ENCODE measurements at places on chromosomes 5 and 9.
A peak's percentile ranks its signal among the peaks of the same experiment; 100 is the strongest.

GRCh38 chr5:68315679-68316271 lies 100.2 kb downstream of the PIK3R1 start:
- DNase-seq, result no peak

GRCh38 chr5:123091298-123092222 lies 2.5 kb downstream of the PRDM6 start:
- DNase-seq, result no peak

DNA sequence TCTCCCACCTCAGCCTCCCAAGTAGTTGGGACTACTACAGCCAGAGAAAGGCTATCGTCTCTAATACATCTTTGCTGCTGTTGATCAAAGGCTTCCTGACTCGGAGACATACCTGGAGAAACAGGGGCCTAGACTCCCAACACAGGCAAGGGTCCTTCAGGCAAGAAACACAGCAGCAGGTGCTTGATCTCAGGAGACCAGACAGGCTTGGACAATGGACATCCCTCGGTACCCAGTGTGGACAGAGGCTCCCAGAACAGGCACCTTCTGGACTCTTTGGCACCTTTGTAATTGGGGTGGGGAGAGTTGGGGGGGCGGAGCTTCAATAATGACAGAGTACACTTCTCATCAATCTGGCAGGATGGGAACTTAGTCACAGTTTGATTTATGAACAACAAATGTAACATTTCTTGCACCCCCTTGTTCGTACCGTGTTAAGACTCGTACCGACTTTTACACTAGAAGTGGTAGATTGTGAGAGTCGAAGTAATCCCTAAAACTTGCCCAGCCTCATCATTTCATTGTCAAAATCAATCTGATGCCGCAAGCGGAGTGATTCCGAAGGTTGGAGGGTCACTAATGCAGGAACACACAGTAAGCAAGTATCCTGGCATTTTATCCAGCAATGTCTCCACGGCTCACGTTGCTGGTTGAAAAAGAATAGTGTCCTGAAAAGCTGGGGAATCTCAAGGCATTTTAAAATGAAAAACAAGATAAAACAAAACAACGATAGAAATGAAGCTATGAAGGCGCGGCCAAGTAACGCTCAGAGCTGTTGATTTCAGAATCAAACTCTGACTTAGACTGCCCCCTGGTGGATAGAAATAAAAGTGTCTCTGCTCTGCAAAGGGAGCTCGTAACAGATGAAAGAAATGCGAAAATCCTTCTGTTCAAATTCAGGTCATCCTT lies 46.4 kb upstream of the STK32A start:
- DNase-seq, result peak; percentile 34

- DNase-seq, result no peak
These were observed 14.2 kb downstream of the TAL2 start for GRCh38 chr9:105676351-105676923.

DNA sequence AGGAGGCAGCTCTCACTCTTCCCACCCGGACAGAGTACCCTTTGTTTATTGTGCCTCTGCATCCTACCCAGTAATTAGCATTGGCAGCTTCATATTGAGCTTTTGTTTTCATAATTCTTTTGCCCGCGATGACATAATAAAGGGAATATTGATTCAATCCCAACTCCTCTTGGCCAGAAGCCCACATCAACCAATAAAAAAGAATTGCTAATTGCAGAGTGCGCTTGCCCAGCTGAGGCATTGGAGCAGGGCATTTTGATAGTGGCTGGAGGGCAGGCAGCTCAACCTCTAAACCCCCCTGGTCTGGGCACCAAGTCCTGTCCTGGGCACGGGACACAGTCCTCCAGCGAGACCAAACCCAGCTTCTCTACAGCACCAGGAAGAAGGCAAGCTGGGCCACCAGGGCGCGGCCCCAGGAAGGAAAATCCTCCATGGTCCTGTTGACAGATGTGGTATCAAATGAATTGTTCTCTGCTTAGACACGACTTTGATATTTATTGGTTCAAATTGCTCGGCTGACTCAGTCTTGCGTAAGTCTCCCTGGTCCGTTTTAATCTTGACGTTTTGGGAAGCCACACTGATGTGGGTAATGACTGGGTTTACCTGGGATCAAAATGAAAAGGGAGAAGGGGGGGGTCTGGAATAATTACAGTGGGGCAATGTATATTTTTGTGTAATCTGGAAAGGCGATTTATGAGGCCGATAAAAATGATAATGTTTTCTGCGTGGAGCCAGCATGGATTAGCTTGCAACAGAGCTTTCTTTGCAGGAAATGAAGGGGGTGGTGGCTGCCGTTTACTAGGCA lies 220.7 kb upstream of the MSX2 start:
- peak; percentile 89 for DNase-seq

DNA sequence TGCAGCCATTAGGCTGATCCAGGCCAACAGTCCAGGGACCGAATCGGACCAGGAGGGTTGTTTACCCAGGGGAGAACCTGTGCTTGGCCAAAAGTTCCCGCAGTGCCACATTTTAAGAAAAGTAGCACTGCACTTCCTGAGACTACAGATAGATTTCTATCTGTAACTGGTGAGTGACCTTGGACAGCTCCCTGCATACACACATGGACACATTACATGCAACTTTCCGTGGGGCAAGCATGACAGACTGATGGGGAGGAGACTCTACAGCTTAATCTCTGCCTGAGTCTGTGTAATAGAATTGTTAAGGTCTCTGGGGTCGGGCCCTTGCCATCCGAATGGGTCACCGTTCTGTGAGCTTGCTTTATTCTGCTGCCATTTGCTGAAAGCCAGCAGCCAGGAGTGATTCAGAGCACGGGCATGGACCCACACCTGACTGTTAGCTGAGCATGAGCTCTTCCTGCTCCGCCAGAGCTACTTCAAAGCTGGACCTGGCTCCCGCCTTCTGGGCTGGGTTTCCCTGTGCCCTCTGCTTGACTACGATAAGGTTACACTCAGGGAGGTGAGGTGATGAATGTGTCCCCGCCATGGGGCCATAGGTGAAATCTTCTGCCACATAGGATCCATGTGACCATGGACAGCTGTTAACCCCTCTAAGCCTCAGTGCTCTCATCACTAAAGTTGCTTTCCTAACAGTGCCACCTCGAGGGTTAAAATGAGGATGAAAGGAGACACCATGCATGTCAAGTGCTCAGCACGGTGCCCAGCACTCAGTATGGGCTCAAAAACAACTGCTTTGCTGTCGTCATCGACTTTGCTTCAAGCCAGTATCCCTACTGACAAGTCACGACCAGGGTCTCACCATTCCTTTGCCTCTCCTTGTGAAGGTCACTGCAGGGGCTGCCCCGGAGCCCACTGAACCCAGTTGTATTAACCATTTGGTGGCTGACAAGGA lies 200.0 kb downstream of the MELK start:
- peak; percentile 22 for DNase-seq

DNA sequence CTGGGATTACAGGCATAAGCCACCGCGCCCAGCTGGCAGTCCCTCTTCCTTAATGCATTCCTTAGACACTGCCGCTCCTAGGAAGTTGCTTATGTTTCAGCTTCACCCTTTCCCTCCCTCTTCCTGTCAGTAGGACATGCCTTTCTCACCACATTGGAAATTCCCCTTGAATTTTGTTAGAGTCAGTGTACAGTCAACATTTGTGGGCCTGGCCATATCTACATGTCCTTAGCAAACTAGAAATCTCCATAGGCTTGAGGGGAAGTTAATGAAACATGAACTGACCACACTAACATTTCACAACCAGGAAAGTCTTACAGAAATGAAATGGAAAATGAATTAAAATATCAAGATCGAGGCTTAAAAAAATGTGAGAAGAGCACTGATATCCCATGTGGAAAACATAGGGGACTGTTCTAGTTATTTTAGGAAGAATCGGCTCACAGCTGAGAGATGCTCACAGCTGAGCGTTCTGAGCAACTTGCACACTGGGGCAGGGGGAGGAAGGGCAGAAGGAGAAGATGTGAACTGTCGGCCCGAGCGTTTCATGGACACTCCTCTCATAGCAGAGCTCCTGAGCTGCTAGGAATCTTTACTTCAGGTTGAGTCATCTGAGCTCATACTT lies 21.1 kb upstream of the LVRN start:
- DNase-seq, result no peak

DNA sequence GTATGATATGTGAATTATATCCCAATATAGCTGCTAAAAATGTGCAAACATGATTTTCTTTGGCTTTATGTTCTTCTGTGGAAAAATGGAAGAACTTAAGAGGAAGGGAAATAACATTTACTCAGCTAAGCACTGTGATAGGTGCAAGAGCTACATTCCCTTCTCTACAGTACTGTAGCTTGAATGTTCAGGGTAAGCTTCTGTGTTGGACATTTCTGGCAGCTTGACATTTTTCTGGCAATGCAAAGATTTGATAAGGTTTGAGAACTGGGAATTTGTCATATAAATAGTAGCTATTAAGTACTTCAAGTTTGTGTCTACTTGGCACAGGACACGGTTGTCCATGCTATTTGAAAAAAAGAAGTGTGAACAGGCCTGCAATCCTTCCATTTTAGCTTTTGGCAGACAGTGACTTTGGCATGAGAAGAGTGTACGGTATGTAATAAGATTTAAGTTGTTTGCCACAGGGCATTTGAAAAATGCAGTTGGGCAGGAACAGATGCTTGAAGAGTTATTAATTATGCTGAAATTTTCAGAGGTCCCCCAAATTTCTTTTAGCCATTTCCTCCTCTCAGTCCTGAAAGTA lies 77.6 kb downstream of the KIF4B start:
- no peak for DNase-seq

DNA sequence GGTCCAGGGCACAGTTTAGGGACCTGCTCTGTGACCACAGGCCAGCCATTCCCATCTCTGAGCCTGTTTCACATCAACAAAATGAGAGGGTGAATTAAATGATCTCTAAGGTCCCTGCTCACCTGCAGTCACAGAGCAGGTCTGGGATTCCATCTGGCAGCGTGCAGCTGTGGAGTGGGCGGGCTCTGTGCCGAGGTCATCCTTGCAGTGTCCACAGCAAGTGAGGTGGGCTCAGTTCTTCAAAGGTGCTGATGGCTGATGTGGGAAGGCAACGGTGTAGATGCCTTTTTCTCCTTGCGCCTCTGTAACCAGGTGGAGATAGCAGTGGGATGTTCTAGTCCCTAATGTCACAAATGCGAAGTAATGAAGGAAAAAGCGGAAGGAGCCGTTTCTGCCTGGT lies 11.9 kb downstream of the OR2V1 start:
- no peak for DNase-seq

DNA sequence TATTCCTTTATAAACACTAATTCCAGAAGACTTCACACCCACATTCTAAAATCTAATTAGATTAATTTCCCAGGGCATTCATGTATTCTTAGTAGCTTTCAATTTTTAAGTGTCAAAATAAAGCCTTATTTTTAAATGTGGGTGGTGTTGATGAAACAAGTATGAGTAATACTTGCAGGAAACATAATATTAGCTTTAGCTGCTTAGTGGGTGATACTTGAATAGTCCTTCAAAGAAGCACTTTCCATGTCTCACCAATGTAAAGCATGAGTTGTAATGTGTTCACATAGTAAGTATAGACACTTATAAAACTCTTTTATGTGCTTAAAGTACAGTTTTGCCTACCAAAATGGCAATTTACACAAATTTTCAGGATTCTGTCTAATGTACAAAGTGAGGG lies 6.9 kb downstream of the FNBP1 start:
- no peak for DNase-seq

DNA sequence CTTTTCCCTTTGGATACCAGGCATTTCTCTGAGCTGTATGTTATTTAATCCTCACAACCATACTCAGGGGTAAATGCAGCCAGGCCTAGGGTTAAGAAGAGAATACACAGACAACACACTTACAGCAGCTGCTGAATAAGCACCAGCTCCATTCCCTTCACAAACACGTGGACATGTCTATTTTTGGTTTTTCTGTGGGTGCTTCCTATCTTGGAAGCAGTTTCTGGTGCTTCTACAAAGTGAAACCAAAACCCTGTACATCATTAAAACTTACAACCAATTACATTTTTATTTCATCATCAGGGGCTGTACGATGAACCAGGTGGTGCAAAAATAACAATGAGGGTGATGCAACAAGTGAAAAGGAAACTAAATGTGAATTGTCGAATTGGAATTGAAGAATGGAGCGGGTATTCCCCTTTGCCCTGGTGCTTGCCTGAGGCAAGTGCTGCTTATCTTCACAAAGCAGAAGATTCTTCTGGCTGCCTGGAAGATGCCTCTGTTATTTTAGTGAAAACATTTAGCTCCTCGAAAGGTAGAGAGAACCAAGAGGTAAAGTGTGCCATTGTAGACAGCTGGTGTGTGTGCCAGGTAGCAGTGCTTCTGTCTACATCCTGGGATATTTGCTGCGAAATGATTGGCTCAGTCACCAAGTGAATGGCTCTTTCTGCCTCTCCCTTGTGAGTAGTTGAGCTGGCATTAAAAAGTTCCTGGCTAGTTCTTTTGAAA lies 18.6 kb upstream of the IFNB1 start:
- DNase-seq, result no peak

- no peak for DNase-seq
These were observed 14.6 kb downstream of the NDUFA8 start for GRCh38 chr9:122144836-122145591.

DNA sequence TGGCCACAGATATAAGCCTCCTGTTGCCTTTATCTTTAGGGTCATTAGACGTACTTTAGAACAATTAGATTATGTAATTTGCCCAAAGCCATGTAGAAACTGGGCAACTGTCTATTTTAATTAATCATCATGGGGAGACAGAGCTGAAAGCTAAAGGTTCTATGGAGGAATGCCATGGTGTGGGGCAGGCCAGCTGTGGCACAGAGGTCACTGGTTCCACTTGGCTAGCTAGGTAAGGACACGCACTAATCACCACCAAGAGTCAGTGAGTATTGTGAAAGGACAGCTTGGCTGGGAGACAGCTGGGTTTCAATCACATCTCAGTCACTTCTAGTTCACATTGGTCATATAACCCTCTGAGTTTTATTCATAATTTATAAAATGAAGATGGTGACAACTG lies 81.7 kb downstream of the HMHB1 start:
- no peak for DNase-seq

GRCh38 chr9:18636781-18637180 lies 162.8 kb downstream of the ADAMTSL1 start:
- no peak for DNase-seq

DNA sequence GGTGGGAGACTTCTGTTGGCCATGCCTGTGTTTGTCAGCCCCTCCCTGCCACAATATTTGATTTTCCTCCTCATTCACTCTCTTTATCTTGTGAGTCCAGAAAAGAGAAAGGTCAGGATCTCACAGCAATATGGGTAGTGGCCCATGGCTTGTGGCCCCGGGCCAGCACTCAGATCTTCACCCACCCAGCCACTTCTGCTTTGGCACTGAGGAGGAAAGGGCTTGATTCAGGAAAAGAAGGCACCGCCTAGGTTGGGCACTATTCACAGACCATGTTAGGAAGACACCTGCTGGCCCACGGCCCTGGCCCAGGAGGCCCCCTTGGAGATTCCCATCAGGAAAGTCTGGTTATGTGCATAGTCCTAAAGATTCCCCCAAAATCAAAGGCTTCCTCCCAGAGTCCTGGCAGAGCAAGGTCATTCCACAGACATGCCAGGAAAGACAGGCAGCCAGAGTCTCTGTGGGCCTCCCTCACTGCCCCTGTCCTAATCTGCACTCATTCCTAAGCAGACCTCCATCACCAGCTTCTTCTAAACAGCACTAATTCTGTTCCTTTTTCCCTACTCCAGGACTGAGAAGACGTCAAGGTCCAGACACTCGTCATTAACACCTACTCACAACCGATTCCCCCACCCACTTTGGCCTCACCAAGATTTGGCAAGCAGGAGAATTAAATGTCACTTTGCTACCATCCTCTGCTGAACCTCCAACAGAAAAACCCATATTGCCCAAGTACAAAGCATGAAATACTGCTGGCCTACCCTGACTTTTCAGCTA lies 179.3 kb downstream of the DEPDC1B start:
- no peak for DNase-seq

GRCh38 chr9:32926911-32927310 lies 74.5 kb downstream of the APTX start:
- DNase-seq, result no peak

GRCh38 chr9:36204906-36205547 lies 14.3 kb downstream of the CLTA start:
- no peak for DNase-seq
